ENCODE measurements at places on chromosomes 11 and 22. TPM values are rescaled to one million over a fixed set of nuclear protein-coding genes. Genes with fewer than 3 reads are reported as not detected.

The TTLL1 gene
- total RNA-seq = 0.97 TPM

- no peaks in the 10 kb centered on the region for H3K27me3 ChIP-seq
- no peaks in the 10 kb centered on the region for H3K4me1 ChIP-seq
- no peak overlapping the region for H3K27ac ChIP-seq
Observed at GRCh38 chr11:8194956-8195355, 26.1 kb upstream of the RIC3 start.

DNA sequence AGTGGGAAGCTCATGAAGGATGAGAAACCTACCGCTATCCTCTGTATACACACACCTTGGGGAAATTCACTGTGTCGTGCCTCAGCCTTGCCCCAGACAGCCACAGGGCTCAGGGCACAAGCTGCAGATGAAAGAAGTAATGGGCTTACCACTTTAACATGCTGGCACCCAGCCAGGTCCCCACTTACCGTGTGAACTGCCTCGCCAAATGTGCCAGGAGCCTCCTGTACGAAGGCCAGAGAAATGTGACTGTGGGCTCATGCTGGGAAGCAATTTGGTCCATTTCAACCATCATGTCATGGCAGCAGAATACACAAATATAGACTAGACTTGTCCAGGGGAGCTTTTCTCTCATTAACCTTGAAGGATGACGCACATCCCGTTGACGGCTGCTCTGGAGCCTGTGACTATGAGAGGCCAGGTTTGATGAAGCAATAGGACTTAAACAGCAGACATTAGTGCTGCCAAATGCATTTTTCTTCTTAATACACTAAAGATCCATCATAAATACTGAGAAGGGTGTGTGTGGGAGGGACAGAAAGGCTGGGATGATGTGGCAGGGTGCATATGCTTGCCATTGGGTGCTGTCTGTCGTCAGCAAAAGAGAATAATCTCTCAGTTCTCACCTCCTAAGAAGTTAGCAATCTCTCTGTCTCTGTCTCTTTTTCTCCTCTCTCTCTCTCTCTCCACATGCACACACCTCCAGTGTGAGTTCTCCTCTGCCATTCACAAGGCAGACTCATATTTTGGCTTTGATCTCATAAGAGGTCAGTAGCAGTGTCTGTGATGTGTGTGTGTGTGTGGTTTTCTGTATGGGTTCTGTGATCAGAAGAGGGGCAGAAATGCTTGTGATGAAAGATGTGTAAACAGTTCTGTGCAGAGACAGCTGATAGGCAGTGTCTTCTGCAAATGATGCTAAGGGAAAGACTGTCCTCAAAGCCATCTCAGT, 142.4 kb downstream of the KIRREL3 start:
- no peak overlapping the region for H3K4me3 ChIP-seq
- no peaks in the 10 kb centered on the region for H3K4me1 ChIP-seq
- no peak overlapping the region for H3K27ac ChIP-seq
- no peak for DNase-seq
- H3K27me3 ChIP-seq = no peaks in the 10 kb centered on the region

DNA sequence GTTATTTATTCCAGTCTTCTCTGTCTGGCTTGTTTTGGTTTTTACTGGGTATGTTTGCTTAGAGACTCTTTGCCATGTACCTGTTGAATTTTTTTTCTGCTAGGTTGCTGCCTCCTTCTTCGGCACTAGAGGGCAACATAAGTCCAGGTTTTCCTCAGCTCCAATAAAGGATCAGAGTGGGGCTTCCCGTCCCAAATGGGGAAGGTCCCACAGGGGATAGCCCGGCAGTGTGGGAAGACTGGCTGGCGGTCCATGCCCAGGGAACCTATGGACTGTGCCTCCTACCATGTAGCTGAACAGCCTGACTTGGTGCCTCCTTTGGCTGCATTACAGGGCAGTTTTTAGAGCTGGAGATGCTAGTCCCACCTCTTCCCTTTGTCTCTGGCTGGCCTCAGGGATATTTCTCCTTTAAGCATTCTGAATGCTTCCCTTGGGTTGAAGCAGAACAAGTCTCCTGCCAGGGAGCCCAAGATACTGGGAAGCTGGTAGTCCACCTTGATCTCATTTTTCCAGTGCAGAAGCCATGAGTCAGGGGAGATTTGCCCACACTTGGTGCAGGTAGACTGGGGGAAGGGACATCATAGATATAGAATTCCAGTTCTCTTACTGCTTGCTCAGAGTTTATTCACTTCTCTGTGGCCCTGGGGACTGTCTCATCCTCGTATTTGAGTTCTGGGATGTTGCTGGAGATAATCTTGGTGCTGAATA, 60.2 kb downstream of the BRD1 start:
- H3K4me3 ChIP-seq = no peak overlapping the region
- H3K36me3 ChIP-seq = peaks cover under 1% of the 10 kb centered on the region
- H3K27me3 ChIP-seq = no peaks in the 10 kb centered on the region
- H3K27ac ChIP-seq = no peak overlapping the region

DNA sequence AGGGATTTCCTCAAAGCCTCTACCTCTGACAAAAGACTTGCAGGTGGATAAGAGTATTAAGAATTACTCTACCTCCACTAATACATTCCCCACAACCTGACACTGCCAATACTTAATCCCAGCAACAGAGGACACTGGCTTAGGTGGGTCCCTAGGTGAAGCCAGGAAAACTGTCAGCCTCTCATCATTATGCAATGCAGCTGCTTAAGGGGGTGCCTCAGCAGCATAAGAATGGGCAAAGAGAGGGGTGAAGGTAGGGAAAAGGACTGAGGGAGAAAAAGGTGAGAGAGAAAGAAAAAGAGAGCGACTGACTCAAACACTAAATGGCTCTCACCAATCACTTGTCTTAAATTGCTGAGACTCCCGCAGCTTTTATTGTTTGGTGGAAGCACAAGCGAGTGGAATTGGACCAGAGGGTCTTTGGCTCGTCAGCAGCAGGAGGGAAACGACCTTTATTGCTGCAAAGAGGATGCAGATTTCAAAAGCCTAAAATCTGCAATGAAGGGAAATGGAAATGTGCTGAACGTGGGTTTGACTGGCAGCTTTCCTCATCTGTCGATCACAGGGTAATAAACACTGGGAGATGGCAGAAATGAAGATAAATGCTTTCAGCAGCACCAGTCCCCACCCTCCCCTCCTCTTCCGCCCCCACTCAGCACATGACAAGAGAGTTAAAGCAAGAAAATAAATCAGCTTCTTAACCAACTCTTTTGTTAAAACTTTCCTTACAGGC, 64.9 kb upstream of the CHRM4 start:
- no peaks in the 10 kb centered on the region for H3K4me1 ChIP-seq
- H3K27ac ChIP-seq = no peak overlapping the region
- no peaks in the 10 kb centered on the region for H3K27me3 ChIP-seq
- no peaks in the 10 kb centered on the region for H3K36me3 ChIP-seq
- no peak for DNase-seq

GRCh38 chr11:12087075-12088004, 23.1 kb upstream of the MICAL2 start:
- DNase-seq = no peak
- H3K4me3 ChIP-seq = no peak overlapping the region
- H3K27ac ChIP-seq = peak overlapping the region; percentile 66

All from right lobe of liver (tissue), 6 donors.